ENCODE measurements at places on chromosomes 13 and 19.

DNA sequence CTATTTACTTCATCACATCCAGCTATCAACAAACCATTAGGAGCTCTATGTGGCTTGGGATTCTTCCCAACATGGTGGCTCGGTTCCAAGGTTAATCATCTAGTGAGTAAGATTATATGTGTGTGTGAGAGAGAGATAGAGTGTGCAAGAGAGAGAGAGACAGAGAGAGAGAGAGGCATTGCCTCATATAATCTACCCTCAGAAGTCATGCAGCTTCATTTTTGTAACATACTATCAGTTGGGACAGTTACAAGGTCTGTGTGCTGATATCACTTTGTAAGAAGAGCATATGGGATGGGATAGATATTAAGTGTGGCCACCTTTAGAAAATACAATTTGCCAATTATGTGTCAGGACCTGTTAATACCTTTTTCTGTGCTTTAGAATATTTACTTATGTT lies 104.1 kb downstream of the NDFIP2 start:
- DNase-seq, result no peak

GRCh38 chr13:39310961-39311360 lies 272.7 kb downstream of the NHLRC3 start:
- DNase-seq, result no peak

GRCh38 chr19:51097166-51097738 lies 11.0 kb downstream of the CTU1 start:
- peak; percentile 52 for DNase-seq

DNA sequence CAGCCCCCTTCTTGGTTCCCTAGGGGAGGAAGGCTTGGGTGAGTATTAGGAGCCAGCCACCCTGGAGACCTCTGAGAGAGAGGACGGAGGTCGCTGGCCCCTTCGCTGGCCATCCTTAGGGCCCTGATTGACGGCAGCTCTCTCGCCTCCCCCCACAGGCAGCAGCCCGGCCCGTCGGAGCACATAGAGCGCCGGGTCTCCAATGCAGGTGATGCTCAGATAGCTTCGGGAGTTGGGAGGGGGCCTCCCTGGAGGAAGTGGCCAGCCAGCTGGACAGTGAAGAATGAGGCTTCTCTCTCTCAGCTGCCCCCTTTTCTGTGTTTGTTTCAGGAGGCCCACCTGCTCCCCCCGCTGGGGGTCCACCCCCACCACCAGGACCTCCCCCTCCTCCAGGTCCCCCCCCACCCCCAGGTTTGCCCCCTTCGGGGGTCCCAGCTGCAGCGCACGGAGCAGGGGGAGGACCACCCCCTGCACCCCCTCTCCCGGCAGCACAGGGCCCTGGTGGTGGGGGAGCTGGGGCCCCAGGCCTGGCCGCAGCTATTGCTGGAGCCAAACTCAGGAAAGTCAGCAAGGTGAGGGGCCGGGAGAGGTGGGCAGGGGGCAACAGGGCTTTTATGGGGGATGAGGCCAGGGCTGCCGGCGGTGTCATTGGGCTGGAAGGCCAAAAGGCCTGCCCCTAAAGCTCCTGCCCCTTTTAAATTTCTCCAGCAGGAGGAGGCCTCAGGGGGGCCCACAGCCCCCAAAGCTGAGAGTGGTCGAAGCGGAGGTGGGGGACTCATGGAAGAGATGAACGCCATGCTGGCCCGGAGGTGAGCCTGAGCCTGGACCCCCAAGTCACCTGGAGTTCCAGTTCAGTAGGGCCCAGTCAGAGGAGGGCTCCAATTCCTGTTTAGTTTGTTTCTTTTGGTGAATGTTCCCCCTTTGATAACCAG lies 15.0 kb downstream of the VASP start:
- no peak for DNase-seq

All from iris pigment epithelial cell (primary cell).